ENCODE measurements at places on chromosomes 5 and 9.

DNA sequence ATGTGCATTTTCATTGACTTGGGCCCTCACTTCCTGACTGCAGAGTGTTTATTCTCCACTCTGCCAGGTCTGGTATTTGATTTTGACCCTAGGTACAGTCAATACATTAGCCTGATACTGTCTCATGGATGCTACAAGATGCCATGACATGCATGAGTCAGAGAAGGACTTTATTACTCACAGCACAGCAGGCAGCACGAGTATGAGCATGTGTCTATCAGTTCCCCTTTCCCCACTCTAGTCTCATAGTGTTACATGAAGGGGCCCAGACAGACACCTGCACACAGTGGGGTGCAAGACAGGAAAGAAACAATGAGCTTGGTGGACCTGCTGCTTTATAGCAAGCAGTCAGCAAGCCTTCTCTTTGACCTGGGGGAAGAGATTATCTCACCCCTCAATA lies 19.6 kb downstream of the ITGA2 start:
- DNase-seq, result no peak

DNA sequence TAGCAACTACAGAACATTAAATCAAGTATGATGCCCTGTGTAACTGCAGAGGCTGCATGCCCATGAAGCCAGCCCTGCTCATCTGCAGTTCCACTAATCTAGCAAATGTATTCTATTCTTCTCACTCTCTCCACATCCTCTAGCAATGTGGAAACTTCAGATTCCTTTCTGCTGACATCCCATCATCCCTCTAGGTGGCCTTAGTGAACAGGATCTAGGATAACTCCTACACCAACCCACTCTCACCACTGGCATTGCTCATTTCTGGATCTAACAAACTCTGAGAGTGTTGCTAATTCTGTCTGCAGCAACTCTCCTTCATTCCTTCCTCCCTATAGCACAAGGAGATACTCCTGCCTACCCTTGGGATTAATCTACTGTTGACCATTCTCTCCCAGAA lies 80.8 kb downstream of the FAM81B start:
- DNase-seq, result no peak

- DNase-seq, result no peak
Observed at GRCh38 chr9:79973627-79974026, 401.9 kb downstream of the TLE4 start.

DNA sequence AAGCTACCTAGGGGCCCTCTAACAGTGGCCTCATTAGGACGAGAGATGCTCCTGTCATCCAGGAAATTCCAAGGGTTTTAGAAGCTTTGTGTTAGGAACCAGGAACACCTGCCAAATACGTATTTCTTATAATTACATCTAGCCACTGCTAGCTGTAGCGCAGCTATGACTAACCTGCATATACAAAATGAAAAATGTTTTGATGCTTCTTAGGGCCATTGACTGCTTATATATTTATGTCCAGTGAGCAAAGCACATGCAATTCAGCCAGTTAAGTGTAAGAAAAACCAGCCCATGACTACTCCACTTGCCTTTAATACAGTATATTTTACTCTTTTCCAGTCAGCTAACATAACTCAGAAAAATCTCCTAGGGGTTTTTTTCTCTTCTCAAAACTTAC lies 143.3 kb downstream of the TRPM3 start:
- DNase-seq, result no peak

DNA sequence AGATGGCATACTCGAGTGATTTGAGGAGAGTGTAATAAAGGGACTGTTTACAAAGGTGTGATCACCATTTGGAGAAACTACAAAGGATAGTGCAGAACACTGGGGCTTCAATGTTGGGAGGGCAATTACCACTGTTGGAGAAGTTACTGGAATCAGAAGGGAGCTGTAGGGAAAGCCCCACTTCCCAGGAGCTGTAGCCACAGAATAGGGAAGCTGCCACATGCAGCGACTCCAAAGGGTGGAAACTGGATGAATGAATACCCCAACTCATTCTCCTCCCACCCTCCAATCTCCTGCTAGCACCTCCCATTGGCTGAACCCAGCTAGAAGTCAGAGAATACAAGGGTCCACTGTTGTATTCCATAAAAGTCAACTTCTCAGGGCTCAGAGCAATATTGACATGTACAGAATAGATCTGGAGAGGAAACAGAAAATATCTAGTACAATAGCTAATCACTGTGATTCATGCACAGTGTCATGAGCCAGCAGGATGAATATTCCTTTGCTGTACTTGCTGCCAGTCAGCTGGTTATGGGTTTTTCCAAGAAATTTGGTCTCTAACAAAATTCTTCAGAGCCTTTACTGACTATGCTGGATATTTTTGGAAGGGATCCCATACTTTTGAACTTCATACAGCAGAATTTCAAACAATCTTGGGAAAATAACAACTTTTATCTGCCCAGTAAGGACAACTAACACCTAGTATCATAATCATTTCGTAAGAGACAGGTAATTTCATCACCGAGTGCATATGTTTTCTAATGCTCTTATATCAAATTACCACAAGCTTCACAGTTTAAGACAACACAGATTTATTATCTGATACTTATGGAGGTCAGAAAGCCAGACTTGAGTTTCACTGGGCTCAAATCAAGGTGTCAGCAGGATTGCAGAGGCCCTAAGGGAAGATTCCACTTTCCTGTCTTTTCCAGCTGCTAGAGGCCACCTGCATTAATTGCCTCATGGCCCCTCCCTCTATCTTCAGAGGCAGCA lies 39.6 kb downstream of the PDCD1LG2 start:
- DNase-seq, result no peak

GRCh38 chr5:140010798-140011197 lies 32.3 kb downstream of the NRG2 start:
- DNase-seq, result no peak

DNA sequence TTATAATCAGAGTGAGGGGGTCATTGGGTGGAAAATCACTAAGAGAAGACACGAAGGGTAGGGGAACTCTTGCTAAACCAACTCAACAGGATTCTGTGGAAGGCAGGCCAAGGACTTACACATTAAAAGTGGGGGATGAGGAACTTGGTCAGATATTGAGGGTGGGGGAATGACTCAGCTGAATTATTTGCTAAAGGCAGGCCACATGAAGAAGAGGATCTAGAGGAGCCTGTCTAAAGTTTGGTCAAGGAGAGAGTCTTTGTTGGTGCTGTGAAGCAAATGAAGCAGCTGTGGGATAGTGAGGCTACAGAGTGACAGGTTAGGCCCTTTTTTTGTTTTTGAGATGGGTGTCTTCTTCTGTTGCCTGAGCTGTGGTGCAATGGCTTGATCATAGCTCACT lies 63.9 kb upstream of the SPRY4 start:
- no peak for DNase-seq

- DNase-seq, result no peak
Observed at GRCh38 chr5:42109006-42109572, 184.0 kb downstream of the FBXO4 start.

DNA sequence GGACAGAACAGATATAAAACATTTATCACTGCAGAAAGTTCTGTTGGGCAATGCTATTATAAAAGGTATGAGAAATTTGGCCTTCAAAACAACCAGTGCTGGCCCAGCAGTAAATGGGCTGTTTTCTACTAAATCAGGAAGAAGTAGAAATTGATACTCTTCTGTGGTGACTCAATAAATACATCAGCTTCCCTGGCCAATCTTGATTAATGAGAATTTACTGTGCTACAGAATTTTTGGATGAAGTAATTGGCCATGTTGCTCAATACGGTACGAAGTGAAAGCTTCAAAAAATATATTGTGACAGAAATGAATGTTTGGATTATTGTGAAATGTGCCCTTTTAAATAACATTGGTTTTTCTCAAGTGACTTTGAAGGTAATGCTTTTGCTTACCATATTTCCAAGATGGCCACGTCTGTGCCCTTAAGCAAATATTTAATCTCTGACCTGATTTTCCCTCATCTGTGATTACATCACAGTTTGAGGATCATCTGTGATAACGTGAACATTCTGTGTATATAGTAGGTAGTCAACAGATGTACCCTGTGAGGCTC lies 4.2 kb downstream of the DNAJA1 start:
- DNase-seq, result no peak

DNA sequence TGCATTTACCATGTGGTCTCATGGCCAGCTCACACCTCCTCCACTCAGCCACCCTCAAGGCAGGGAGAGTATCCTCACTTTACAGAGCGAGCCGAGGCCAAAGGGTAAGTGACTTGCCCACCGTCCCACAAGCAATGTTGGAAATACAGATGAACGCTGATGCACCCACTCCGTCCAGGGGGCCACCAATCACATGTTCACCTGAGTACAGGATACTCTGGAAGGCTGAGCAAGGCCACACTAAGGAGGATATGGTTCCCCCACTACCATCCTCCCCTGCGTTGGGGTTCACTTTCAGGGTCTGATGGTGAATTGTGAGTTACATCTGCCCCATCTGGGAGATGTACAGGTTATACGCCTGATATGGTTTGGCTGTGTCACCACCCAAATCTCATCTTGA lies 128.8 kb downstream of the ATPSCKMT start:
- no peak for DNase-seq

GRCh38 chr5:17448877-17449276 lies 49.2 kb upstream of the TAF11L2 start:
- DNase-seq, result no peak

DNA sequence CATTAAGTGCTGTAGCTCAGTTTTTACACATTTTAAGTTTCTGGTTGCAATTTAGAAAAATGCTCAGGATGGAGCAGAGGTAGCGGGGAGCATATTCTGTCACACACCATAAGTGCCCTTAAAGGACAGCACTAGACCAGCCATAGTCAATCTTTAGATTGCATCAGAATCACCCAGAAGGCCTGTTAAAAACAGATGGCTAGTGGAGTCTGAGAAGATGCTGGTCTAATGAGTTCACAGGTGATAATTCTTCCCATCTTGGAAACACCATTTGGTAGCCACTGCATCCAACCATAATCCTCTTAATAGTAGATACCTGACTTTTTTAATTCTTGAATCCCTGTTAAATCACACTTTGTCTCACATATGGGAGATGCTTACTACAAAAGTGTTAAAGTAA lies 113.2 kb downstream of the CDH18 start:
- no peak for DNase-seq

- no peak for DNase-seq
Observed at GRCh38 chr5:6081727-6082210, 296.6 kb downstream of the MED10 start.

DNA sequence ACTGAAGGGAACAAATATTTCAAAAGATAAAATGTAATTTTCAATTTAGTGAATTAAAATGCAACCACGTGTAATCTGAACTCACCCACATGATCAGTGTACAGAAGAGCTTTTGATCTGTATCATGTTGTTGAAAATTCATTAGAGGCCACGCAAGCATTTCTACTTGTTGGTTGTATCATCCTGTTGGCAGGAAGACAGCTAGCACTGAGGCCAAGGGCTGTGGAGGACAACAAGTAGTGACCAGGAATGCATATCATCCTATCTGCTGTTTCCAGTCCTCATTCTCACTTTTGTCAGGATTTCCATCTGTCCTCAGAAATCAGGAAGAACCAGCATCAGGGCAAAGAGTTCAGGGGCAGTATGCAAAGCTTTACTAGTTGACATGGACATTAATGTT lies 29.9 kb upstream of the CKS2 start:
- no peak for DNase-seq

GRCh38 chr5:123819386-123819785 lies 307.4 kb downstream of the CSNK1G3 start:
- no peak for DNase-seq

- DNase-seq, result no peak
Observed at GRCh38 chr5:150300496-150301169, 2.1 kb downstream of the ARSI start.

- DNase-seq, result no peak
Observed at GRCh38 chr9:18492612-18493011, 18.7 kb downstream of the ADAMTSL1 start.

DNA sequence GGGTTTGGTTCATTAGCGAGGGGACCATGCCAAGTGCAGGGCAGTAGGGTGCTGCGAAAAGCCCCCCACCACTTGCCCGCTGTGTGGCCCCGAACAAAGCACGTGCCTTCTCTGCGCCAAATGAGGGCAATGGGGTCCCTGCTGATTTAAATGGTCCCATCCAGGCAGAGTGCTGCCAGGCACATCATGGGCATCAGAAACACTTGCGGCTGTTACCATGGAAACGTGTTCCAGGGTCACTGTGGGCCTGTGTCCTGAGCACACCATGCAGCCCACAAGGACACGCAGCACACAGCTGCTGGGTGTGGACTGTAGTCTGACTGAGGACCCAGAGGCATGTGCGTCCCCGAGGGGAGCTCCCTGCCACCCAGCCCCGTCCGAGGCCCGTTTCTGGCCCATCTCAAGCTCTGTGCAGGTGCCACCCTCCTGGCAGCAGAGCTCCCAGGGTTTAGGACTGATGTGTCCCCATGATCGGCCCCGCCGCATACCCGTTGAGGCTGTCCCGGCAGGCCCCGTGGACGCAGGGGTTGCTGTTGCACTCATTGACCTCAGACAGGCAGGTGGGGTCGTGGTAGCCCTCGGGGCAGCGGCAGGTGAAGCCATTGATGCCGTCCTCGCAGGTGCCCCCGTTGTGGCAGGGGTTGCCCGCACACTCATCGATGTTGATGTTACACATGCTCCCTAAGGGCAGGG lies 31.3 kb upstream of the SEC16A start:
- no peak for DNase-seq

DNA sequence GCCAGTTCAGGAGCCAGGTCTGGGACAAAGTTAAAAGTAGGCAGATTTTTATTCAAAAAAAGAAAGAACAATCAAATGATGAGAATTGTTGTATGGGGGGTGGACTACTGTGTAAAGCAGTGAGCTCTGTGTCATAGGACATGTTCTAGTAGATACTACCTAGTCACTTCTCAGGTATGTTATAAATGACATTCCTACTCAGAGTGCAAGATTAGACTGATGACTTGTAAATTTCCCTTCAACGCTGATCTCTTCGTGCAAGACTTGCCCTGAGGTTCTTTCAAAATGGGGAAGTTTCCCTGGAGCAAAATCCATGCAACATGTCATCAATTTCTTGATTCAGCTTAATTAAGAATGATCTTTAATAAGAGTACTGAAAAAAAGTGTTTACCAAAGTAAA lies 175.1 kb downstream of the RORB start:
- no peak for DNase-seq

DNA sequence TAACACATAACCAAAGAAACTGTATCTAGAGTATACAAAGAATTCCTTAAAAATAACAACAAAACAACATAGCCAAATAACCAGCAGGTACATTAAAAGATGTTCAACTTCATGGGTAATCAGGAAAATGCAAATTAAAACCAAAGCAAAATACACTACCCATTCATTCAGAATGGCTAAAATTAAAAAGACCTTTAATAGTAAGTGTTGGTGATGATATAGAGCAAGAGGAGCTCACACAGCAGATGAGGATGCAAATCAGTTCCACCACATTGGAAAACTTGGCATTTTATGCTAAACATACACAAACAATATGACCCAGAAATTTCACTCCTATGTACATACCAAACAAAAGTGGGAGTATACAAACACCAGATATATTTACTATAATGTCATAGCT lies 97.8 kb downstream of the DENND1A start:
- DNase-seq, result no peak

DNA sequence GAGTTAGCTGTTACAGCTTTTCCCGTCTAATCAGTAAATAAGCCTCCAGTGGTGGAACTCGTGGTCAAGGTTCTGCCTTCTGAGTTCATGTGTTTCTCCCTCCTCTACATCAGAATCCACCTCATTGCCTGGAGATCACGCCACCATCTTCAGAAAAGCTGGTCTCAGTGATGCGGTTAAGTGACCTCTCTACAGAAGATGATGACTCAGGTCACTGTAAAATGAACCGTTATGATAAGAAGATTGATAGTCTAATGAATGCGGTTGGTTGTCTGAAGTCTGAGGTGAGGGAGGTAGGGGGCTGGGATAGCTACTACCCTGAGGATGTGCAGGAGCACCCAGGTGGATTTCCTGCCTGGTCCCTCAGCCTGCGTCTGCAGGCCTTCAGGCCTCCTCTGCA lies 13.3 kb downstream of the ODF2 start:
- DNase-seq, result no peak

Data from urinary bladder (tissue), 4 donors.